NCI-H69 (cell line): ENCODE measurements at places on chromosomes 16 and 17.
A peak's percentile ranks its signal among the peaks of the same experiment; 100 is the strongest.

- no peak for DNase-seq
Observed at GRCh38 chr17:30586818-30587595, 109.8 kb downstream of the GOSR1 start.

- DNase-seq, result peak; percentile 26
Observed at GRCh38 chr16:86510465-86511261, at the start of gene FOXF1. Gene FOXF1, plus strand, starts transcription at chr16:86510527. Its CDS starts 43 bp downstream, at chr16:86510570.

GRCh38 chr17:68910251-68910705 is 44.9 kb downstream of the ABCA8 start:
- DNase-seq, result no peak

GRCh38 chr17:78343187-78343542 is 16.7 kb downstream of the SOCS3 start:
- DNase-seq, result no peak

- no peak for DNase-seq
Observed at GRCh38 chr16:72125635-72126428, 32.2 kb downstream of the DHX38 start.

- DNase-seq, result peak; percentile 88
Observed at GRCh38 chr17:36482611-36483504, 3.6 kb upstream of the ZNHIT3 start.
